Pons (tissue), 1 donor: ENCODE measurements at places on chromosomes 7 and 10.

DNA sequence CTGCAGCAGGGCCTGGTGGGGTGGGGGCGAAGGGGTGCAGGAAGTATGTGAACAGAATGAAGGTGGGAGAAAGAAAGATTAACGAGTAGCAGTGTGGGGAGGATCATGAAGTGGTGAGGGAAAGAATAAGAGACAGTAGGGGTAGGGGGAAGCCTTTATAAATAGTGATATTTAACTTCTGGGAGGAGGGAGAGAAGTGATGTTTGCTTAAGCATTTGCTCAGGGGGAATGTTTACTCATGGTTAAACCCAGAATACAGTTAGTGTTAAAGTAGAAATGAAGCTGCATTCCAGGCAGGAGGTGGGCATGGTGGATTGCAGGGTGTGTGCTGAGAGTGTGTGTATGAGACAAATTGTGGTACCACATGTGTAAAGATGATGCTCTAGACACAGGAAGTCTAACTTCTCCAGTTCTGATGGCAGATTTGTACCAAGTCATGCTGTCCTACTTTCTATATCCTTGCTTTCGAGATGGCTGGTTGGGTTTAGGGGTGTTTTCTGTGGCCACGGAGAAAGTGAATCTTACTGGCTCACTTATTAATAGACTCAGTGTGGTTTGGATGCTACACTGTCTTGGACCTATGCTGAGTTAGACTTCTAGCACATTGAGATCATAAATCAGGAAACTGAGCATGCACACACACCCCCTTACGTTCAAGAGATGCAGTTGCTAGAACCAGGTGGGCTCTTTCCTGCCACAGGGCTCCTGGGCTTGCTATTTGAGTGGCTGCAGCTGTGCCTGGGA lies 10.6 kb upstream of the DNMBP start:
- DNase-seq, result no peak

DNA sequence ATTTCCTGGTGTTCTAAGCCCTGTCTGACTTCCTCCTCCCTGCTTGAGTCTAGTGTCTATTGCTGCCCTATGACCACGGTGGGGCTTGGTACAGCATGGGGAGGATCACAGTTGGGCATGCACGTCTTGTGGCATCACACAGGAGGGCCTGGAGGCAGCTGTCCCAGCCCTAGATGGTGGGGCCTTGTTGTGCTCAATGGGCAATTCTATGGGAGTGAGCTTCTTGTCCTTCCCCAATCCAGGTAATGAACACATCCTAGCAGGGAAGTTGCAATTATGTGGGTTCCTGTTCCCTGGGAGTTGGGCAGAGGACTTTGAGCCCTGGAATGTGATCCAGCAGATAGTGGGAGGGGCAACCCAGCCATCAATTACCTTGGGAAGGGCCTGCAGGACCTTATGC lies 10.8 kb upstream of the FAM3C start:
- no peak for DNase-seq

DNA sequence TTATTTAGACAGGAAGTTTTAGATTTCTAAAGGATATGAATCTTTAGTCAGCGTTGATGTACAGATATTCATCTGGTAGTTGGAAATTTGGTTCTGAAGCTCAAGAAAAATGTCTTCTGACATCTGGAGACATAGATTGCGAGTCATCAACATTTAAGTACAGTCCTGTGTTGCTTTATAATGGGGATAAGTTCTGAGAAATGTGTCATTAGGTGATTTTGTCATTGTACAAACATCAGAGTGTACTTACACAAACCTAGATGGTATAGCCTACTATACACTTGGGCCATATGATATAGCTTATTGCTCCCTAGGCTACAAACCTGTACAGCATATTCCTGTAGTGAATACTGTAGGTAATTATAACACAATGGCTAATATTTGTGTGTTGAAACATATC lies 49.6 kb upstream of the UBN2 start:
- no peak for DNase-seq

GRCh38 chr10:126092366-126093215 lies 196.2 kb downstream of the FANK1 start:
- no peak for DNase-seq

- DNase-seq, result no peak
Observed at GRCh38 chr10:77490534-77491314, 146.9 kb downstream of the KCNMA1 start.
